ENCODE measurements at places on chromosomes 4 and X. TPM values are rescaled to one million over a fixed set of nuclear protein-coding genes. Genes with fewer than 3 reads are reported as not detected.
A peak's percentile ranks its signal among the peaks of the same experiment; 100 is the strongest.

DNA sequence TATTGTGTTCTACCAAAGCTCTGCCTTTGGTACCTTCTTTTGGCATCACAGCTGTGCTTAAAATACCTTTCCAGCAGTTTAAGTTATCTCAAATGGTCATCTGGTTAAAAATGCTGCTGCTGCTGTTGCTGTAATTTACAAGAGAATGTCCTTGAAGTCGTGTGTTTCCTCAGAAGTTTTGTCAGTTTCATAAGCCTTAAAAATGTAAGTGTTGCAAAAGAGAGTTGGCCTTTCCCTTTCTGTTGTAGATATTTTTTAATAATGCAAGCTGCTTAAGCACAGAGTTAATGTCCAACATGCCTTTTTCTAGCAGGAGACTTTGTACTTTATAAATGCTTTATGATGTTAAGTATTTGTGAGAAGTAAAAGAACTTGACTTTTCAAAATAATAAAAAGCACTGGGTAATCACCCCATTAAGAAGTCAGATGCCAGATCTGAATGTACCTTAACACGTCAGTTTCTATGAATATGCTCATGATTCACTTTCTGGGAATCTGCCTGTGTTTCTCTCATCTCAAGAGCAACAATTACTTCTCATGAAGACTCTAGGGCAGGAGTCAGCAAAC, 35.3 kb upstream of the TENM3 start:
- H3K27me3 ChIP-seq = no peaks in the 10 kb centered on the region
- peak overlapping the region; percentile 9 for H3K27ac ChIP-seq
- H3K4me3 ChIP-seq = no peak overlapping the region
- no peaks in the 10 kb centered on the region for H3K4me1 ChIP-seq
- no peaks in the 10 kb centered on the region for H3K36me3 ChIP-seq

GRCh38 chrX:78064152-78064551, 39.9 kb upstream of the PGK1 start:
- no peak for DNase-seq
- H3K27ac ChIP-seq = no peak overlapping the region
- H3K4me3 ChIP-seq = no peak overlapping the region
- peaks cover 16% of the 10 kb centered on the region for H3K4me1 ChIP-seq

GRCh38 chr4:107349266-107349665, 313.2 kb upstream of the DKK2 start:
- no peak for DNase-seq
- no peak overlapping the region for H3K4me3 ChIP-seq
- H3K27me3 ChIP-seq = no peaks in the 10 kb centered on the region
- no peaks in the 10 kb centered on the region for H3K4me1 ChIP-seq

- H3K27me3 ChIP-seq = peaks cover 15% of the 10 kb centered on the region
- peaks cover 22% of the 10 kb centered on the region for H3K4me1 ChIP-seq
- DNase-seq = no peak
- H3K4me3 ChIP-seq = no peak overlapping the region
- H3K36me3 ChIP-seq = peaks cover 23% of the 10 kb centered on the region
Measured at GRCh38 chr4:26204249-26204825, 116.5 kb upstream of the RBPJ start.

GRCh38 chrX:110086162-110086915, 83.4 kb downstream of the TMEM164 start:
- no peak for DNase-seq
- H3K27me3 ChIP-seq = no peaks in the 10 kb centered on the region
- no peaks in the 10 kb centered on the region for H3K36me3 ChIP-seq
- H3K4me1 ChIP-seq = peaks cover 28% of the 10 kb centered on the region
- H3K27ac ChIP-seq = no peak overlapping the region

DNA sequence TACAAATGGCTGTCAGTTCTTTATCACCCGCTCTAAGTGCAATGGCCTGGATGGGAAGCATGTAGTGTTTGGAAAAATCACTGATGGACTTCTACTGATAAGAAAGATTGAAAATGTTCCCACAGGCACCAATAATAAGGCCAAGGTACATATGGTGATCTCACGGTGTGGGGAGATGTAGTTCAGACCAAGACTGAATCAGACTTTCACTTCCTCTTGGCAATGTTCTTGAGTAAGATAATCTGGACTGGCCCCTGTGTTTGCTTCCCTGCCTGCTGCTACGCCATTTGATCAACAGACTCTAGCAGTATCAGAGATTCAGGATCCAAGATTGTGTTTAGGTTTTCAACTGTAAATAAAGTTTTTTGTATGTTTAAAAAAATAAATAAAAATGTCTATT, 682.2 kb upstream of the AMOT start:
- no peaks in the 10 kb centered on the region for H3K36me3 ChIP-seq
- no peak overlapping the region for H3K27ac ChIP-seq
- no peak overlapping the region for H3K4me3 ChIP-seq
- no peaks in the 10 kb centered on the region for H3K4me1 ChIP-seq
- DNase-seq = no peak
- H3K27me3 ChIP-seq = no peaks in the 10 kb centered on the region

DNA sequence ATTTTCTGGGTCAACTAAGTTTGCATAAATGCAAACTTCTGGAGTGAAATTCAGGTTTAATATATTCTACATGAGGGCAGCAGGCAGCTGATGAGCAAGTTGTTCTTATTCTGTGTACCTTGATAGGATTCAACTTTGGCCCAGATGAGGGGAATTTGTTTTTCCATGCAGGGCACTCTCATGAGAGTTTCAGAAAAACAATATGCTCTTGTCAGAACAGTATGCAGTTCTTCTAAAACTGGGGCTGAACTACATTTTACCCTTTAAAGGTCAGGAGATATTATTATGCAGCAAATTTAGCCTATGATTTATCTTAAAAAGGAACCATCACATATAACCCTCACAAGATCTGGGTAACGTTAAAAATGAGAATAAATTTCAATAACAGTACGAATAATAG, 19.2 kb downstream of the GPRIN3 start:
- peaks cover 71% of the 10 kb centered on the region for H3K36me3 ChIP-seq
- H3K27me3 ChIP-seq = no peaks in the 10 kb centered on the region
- H3K27ac ChIP-seq = peak overlapping the region; percentile 83
- no peak for DNase-seq
- peak overlapping the region; percentile 66 for H3K4me3 ChIP-seq

GRCh38 chr4:161254375-161254774, 909.4 kb downstream of the FSTL5 start:
- H3K27me3 ChIP-seq = no peaks in the 10 kb centered on the region
- no peak overlapping the region for H3K27ac ChIP-seq
- no peaks in the 10 kb centered on the region for H3K36me3 ChIP-seq
- H3K4me1 ChIP-seq = no peaks in the 10 kb centered on the region
- no peak overlapping the region for H3K4me3 ChIP-seq

- no peak overlapping the region for H3K4me3 ChIP-seq
- H3K27me3 ChIP-seq = no peaks in the 10 kb centered on the region
- no peak overlapping the region for H3K27ac ChIP-seq
- no peaks in the 10 kb centered on the region for H3K36me3 ChIP-seq
- DNase-seq = no peak
Measured at GRCh38 chr4:80448056-80448455, 112.5 kb downstream of the CFAP299 start.

DNA sequence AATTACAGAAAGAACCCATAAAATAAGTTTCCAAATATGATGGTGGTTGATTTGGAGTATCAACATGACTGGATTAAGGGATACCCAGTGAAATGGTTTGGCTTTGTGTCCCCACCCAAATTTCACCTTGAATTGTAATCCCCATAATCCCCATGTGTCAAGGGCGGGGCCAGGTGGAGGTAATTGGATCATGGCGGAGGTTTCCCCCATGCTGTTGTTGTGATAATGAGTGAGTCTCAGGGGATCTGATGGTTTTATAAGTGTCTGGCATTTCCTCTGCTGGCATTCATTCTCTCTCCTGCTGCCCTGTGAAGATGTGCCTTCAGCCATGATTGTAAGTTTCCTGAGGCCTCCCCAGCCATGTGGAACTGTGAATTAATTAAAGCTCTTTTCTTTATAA, 39.1 kb downstream of the WDFY3 start:
- no peaks in the 10 kb centered on the region for H3K36me3 ChIP-seq
- no peaks in the 10 kb centered on the region for H3K4me1 ChIP-seq
- no peak overlapping the region for H3K27ac ChIP-seq
- no peak overlapping the region for H3K4me3 ChIP-seq
- no peaks in the 10 kb centered on the region for H3K27me3 ChIP-seq

- peaks cover 9% of the 10 kb centered on the region for H3K36me3 ChIP-seq
- no peaks in the 10 kb centered on the region for H3K27me3 ChIP-seq
- H3K4me1 ChIP-seq = peaks cover 42% of the 10 kb centered on the region
- DNase-seq = no peak
Measured at GRCh38 chrX:9160698-9161329, 126.9 kb upstream of the FAM9B start.

DNA sequence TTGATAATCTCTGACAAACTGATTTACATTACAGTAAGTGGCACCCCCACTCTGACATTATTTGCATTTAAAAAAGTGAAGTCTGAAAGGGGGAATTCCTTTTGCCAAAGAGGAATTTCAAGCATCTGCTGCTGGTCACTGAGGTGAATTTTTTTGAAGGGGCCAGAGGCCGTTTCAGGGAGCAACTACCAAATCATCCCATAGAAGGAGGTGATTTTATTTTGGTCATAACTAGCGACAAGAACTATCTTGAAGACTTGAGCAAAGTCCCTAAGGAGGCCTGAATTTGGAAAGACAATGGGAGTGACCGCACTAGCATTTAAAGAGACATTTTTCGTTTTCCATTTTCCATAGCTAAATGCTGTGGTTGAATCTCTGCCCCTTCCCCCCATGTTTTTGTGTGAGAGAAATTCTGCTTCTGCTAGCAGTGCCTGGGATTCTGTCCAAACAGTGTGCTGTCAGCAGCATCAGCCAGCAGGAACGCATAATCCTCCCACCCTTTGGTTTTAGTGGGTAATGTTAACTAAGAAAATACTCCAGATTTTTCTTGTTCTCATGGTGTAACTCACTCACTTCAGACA, 110.1 kb upstream of the MED14 start:
- H3K36me3 ChIP-seq = no peaks in the 10 kb centered on the region
- no peak overlapping the region for H3K27ac ChIP-seq
- peaks cover 4% of the 10 kb centered on the region for H3K27me3 ChIP-seq
- no peak overlapping the region for H3K4me3 ChIP-seq
- DNase-seq = no peak
- no peaks in the 10 kb centered on the region for H3K4me1 ChIP-seq

- no peak for DNase-seq
- H3K4me3 ChIP-seq = no peak overlapping the region
- H3K27me3 ChIP-seq = no peaks in the 10 kb centered on the region
Measured at GRCh38 chr4:20017070-20017776, 234.5 kb upstream of the SLIT2 start.

GRCh38 chr4:76765473-76766183, 132.3 kb downstream of the SOWAHB start:
- H3K27ac ChIP-seq = no peak overlapping the region
- H3K36me3 ChIP-seq = no peaks in the 10 kb centered on the region
- no peak for DNase-seq
- H3K4me1 ChIP-seq = peaks cover 9% of the 10 kb centered on the region
- H3K4me3 ChIP-seq = no peak overlapping the region

GRCh38 chr4:40194602-40195161, 2.1 kb upstream of the RHOH start:
- H3K4me3 ChIP-seq = peak overlapping the region; percentile 97
- peaks cover 62% of the 10 kb centered on the region for H3K4me1 ChIP-seq
- H3K27me3 ChIP-seq = no peaks in the 10 kb centered on the region

DNA sequence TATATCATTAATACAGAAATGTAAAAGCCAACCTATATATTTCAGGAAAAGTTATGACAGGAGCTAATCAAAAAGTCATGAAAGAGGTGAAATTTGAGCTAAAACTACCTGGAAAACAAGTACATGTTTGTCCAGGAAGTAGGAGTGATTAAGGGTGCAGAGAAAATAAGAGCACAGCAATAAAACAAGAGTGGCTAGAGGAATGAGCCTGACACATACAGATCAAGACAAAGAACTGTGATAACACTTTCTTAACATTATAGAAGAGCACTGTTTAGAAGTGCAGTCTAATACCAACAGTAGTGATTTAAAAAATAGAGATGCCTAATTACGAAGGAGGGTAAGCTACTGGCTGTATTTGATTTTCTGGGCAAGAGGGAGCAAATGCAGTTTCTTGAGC, 125.1 kb downstream of the WDFY3 start:
- no peak for DNase-seq
- H3K4me1 ChIP-seq = no peaks in the 10 kb centered on the region
- H3K27ac ChIP-seq = no peak overlapping the region
- no peak overlapping the region for H3K4me3 ChIP-seq
- H3K36me3 ChIP-seq = no peaks in the 10 kb centered on the region

DNA sequence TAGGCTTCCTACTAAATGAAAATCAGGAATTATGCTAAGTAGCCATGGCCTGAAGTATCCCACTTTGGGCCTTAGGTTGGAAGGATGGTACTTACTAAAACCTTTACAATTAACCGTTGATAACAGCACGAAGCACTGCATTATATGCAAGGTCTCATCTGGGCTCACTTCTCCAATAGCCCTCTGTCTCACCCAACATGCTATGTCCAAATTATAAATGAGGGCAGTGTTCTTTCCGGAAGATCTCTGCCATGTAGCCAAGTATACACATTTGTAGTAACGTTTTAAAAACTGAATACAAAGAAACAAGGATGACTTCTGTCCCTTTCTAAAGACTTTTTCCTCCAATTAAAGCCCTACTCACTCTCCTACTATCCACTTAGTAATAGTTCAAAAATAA, 51.6 kb downstream of the SCFD2 start:
- H3K4me1 ChIP-seq = peaks cover 12% of the 10 kb centered on the region
- H3K27me3 ChIP-seq = no peaks in the 10 kb centered on the region
- no peak for DNase-seq
- H3K4me3 ChIP-seq = no peak overlapping the region
- no peak overlapping the region for H3K27ac ChIP-seq
- peaks cover 3% of the 10 kb centered on the region for H3K36me3 ChIP-seq

- H3K36me3 ChIP-seq = no peaks in the 10 kb centered on the region
- H3K4me3 ChIP-seq = no peak overlapping the region
- no peak overlapping the region for H3K27ac ChIP-seq
Measured at GRCh38 chr4:55078987-55079386, 46.4 kb downstream of the KDR start.

GRCh38 chrX:8813036-8813435, 11.9 kb upstream of the FAM9A start:
- no peaks in the 10 kb centered on the region for H3K36me3 ChIP-seq
- no peak for DNase-seq
- no peak overlapping the region for H3K4me3 ChIP-seq
- no peaks in the 10 kb centered on the region for H3K4me1 ChIP-seq
- H3K27ac ChIP-seq = no peak overlapping the region

DNA sequence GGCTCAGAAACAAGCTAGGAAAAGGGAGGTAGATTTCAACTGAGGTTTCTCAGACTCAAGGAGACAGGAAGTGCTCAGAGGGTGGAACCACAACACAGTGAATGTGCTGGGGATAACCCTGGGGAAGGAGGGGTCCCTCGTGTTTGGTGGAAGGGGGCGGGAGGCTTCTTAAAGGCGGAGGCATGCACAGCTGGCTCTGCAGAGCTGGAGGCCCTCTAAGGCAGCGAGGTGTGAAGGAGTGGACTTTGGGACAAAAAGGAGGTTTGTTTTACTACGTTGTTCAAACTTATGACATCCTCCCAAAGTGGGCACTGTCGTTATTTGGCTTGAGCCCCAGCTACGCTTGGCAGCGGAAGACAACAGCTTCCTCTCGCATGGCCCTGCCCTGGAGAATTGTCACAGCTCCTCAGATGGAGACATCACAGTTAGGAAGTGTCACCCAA, 21.7 kb upstream of the MTM1 start:
- H3K4me1 ChIP-seq = peaks cover 29% of the 10 kb centered on the region
- H3K36me3 ChIP-seq = no peaks in the 10 kb centered on the region
- H3K27me3 ChIP-seq = no peaks in the 10 kb centered on the region
- H3K27ac ChIP-seq = peak overlapping the region; percentile 59

The PCSK1N gene
- 1.4 TPM for total RNA-seq

The GALNT7 gene
- total RNA-seq = 19.1 TPM

The FOXR2 gene
- not detected for total RNA-seq

The TEX11 gene
- total RNA-seq = not detected

The SNX12 gene
- total RNA-seq = 43.5 TPM

The HERC5 gene
- 92.5 TPM for total RNA-seq

The MAGEA6 gene
- not detected for total RNA-seq

The SMIM31 gene
- total RNA-seq = not detected

The F11 gene
- not detected for total RNA-seq

The PAGE5 gene
- total RNA-seq = not detected

Measured in activated CD4-positive, alpha-beta memory T cell treated with anti-CD3 and anti-CD28 coated beads, Interleukin-2, amount 10 ng/mL, durations not matched to agents 7 days and 5 days (primary cell).